ENCODE measurements at places on chromosomes 4 and X. TPM values are rescaled to one million over a fixed set of nuclear protein-coding genes. Genes with fewer than 3 reads are reported as not detected.

DCAF8L1 gene
- polyA plus RNA-seq = not detected

PWWP3B gene
- 0.08 TPM for polyA plus RNA-seq

TMEM150C gene
- 0.05 TPM for polyA plus RNA-seq

GPR173 gene
- under 0.01 TPM for polyA plus RNA-seq
